Natural killer cell treated with Interleukin-12 subunit alpha and Interleukin-12 subunit beta and Interleukin-15 and Interleukin-18, amount 100 ng/mL, for 72 hours (primary cell): ENCODE measurements at places on chromosomes 2 and 18.
A peak's percentile ranks its signal among the peaks of the same experiment; 100 is the strongest.

GRCh38 chr2:144376460-144376859, 143.5 kb downstream of the ZEB2 start:
- no peak for DNase-seq

DNA sequence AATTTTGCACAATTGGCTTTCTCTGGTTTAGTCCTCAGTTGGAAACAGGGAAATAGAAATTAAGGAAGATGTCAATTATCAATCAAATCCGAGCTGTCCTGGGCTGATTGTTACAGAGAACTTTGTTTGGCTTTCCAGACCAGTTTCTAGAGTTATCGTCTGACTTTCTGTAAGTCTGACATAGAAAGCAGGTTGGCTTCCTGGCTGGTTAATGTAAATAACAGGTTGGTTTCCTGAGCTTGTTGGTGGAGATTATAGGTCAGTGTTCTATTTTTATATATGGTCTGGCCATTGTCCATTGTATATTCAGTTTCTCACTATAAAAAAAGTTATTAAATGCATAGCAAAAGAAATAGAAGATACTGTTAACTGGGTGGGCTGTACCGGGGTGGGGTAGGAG, 204.8 kb downstream of the MBD2 start:
- no peak for DNase-seq

GRCh38 chr18:77000527-77000926, 132.1 kb downstream of the MBP start:
- no peak for DNase-seq

DNA sequence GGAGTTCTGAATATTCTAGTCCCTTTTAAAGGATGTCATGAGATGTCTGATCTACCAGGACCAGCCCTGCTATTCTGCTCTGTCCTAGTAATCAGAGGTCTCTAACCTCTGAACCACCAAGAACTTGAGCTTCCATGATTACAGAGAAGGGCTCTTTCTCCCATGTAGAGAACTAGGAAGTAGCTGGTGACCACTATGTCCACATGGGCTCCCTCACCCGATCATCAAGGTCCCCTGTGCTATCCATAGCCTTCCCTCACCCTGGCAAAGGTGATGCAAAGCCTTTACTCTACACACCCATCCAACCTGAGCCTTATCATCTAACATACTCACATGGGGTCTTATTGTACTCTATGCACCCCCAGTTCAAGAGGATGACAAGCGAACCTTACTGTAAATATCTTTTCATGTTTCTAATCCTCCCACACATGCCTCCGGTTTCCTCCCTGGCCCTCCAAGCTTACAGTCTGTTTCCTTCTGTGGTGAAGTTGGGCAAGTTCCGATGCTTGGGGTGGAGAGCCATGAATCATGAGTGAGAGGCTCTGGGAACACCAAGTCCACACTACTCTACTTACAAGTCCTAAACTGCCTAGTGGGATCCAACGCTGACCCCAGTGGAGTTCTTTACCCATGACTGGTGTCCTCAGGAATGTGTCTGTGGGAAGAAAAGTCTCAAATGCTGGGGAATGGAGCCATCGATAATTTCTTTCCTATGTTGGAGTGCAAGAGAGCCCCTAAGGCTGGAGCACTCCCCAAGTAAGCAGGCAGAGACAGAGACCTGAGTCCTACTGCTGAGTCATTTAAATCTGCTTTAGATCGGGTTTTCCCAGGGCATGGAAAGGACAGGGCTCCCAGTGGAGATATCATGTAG, 73.3 kb upstream of the KLF7 start:
- DNase-seq: no peak

GRCh38 chr2:121173806-121174205, 111.2 kb downstream of the TFCP2L1 start:
- DNase-seq: no peak

GRCh38 chr2:17918789-17919188, 40.3 kb downstream of the KCNS3 start:
- DNase-seq: no peak

DNA sequence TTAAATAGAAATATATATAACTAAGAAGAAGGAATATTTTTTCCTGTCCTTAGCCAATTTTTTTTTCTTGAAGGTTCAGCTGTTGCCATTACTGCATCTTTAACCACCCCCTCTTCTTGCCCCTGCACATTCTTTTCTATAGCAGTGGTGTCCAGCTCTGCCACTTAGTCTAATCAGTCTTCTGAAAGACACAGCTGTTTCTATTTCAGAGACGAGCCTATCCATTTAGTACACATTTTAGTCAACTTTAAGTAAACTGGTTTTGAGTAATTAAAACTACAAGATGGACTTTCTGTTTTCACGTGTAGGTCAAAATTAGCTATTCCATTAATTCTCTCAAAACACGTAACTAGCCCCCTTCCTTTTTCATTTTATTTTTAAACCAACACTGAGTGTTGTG, 21.0 kb downstream of the SPOPL start:
- DNase-seq: no peak

- no peak for DNase-seq
Observed at GRCh38 chr2:58906081-58906645, 665.0 kb upstream of the FANCL start.

GRCh38 chr18:14945984-14946383, 198.0 kb downstream of the ANKRD30B start:
- DNase-seq: no peak

DNA sequence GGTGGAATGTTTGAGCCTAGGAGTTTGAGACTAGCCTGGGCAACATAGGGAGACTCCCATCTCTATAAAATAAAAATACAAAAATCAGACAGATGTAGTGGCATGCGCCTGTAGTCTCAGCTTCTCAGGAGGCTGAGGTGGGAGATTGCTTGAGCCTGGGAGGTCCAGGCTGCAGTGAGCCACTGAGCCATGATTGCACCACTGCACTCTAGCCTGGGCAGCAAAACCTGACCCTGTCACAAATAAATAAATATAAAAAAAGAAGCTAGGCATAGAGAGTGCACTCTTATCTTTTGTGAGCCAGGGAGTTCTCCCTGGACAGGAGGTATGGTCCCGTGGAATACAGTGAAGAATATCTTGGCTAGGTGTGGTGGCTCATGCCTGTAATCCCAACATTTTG, 11.0 kb upstream of the KYNU start:
- no peak for DNase-seq

DNA sequence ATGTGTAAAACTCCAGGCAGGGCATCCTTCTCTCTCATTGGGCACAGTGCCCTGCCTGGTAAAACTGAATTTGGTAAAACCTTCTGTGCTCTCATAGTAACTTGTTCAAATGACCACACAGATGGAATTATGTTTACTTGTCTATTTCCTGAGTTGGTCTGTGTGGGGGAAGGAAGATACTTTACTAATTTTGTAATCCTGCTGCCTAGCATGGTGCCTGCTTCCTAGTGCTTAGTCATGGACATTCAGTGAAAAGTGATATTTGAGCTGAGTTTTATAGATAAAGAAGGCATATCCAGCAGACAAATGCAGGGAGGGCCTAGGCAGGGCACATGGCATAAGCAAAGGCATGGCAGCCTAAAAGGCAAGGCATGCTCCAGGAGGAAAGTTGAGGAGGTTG, 199.4 kb downstream of the FSHR start:
- DNase-seq: no peak

DNA sequence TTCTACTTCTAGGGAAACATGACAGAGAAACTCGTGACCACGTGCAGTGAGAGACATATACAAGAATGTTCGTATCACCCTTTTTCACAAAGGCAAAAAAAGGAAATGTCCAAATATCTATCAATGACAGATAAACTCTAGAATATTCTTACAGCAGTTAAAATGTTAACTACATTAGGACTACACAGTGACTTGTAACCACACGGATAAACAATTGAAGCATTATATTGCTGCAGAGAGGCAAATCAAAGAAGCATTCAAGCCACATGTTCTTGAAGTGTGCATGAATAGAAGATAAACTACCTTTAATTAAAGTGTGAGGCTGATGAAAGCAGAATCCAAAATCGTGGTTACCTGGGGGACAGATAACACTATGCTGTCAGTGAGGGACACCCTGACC, 935.3 kb upstream of the KLHL29 start:
- no peak for DNase-seq

GRCh38 chr2:168495524-168495923, 39.5 kb downstream of the CERS6 start:
- no peak for DNase-seq

DNA sequence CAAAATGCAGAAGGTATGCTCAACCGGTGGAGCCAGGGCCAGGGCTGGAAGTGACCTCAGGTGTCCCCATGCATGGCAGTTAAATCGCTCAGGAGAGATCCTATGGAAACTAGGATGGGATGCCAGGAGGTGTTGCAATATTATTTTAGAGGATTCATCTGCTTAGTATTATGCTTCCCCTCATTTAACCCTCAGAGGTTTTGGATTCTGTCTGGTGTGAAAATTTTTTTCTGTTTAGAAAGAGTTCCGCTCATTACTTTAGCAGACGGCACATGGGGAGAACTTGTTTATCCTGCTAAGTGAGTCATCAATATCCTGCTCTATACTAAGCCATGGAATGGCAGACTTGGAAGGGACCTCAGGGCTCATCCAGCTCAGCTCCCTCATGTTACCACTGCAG, 42.5 kb downstream of the TRIB2 start:
- no peak for DNase-seq

GRCh38 chr2:195316486-195316885, 340.5 kb upstream of the SLC39A10 start:
- no peak for DNase-seq

- DNase-seq: no peak
Observed at GRCh38 chr2:83695530-83695929, 763.5 kb downstream of the SUCLG1 start.

- no peak for DNase-seq
Observed at GRCh38 chr2:8432706-8433336, 249.0 kb upstream of the ID2 start.

DNA sequence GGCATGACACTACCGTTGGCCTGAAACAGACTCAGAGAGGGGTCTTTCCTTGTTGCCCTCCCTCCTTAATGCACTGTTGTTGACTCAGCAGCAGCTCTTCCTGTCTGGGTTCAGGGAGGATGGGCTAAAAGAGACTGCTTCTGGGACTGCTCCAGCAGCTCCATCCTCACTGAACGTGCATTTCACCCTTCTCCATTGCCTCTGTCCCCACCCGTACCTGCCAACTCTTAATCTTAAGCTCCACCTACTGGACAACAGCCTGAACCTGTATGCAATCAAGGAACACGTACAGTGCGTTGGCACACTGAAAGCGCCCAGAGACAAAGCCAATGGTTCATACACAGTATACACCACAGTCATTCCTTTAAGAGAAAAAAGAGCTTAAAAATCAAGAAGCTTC, 230.8 kb upstream of the RAB6C start:
- no peak for DNase-seq

DNA sequence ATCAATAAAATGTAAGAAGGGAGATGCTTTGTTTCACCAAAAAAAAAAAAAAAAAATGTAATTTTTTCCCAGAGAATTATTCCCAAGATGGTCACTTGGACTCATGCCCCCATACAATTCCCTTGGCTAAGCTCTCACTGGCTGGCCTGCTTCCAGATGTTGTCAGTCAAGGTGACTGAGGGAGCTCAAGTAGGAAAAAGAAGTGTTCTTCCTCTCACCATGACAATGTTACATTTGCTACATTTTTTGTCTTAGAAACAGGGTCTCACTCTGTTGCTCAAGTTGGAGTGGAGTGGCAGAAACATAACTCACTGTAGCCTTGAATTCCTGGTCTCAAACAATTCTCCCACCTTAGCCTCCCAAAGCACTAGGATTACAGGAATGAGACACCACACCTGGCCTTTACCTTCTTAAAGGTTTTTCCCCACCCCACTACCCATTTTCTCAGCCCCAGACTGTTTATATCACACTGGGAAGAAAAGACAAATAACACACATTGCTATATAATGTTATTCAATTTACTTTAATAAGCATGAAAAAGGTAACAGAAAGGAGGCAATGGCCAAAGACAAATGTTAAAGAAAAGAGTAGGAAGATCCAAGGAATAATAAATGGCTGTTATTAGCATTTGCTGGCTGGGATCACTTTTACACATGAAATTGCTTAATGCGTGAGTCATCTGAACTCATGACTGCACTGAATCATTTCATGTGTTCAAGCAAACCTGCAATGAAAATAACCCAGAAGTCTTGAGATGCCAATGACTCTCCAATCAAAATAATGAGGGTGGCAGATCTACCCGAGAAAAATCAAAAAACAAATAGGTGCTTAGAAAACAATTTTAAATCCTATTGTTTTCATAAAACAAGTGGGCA, 45.2 kb downstream of the ACVR1 start:
- DNase-seq: no peak

GRCh38 chr2:24899361-24899910, 20.6 kb downstream of the ADCY3 start:
- no peak for DNase-seq

GRCh38 chr2:173968551-173968950, 3.4 kb upstream of the SP3 start:
- DNase-seq: no peak

DNA sequence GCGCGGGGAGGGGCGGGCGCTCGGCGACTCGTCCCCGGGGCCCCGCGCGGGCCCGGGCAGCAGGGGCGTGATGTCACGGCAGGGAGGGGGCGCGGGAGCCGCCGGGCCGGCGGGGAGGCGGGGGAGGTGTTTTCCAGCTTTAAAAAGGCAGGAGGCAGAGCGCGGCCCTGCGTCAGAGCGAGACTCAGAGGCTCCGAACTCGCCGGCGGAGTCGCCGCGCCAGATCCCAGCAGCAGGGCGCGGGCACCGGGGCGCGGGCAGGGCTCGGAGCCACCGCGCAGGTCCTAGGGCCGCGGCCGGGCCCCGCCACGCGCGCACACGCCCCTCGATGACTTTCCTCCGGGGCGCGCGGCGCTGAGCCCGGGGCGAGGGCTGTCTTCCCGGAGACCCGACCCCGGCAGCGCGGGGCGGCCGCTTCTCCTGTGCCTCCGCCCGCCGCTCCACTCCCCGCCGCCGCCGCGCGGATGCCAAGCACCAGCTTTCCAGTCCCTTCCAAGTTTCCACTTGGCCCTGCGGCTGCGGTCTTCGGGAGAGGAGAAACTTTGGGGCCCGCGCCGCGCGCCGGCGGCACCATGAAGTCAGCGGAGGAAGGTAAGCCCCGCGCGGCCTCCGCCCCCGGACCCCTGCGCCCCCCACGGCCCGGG, at the start of gene NFATC1:
TSS of gene NFATC1 (plus strand) at position 170 of the 644 bp plus-strand sequence. CDS start at position 465, 295 bp downstream.
- peak; percentile 72 for DNase-seq

DNA sequence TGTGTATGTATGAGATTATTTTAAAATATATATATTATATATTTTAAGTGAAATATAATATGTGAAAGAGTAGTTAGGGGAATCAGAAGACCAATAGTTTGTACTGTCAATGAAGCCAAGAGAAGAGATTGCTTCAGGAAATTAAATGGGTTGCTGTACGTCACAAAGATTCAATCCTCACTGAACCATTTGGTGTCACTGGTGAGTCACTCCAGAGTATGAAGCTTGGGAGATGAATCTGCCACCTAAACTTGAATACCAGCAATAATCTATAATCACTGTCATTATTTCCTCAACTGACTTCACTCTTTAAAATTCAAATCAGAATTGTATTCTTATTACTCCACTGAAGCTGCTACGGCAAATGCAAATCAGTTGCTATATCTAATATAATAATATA, 41.9 kb upstream of the SCN9A start:
- no peak for DNase-seq

- DNase-seq: no peak
Observed at GRCh38 chr2:118945881-118946280, 3.9 kb downstream of the MARCO start.

GRCh38 chr2:233690444-233690843, 2.2 kb upstream of the UGT1A6 start:
- DNase-seq: no peak

GRCh38 chr18:58069721-58070292, 25.8 kb downstream of the NEDD4L start:
- DNase-seq: no peak

- no peak for DNase-seq
Observed at GRCh38 chr2:26720322-26721114, 28.0 kb downstream of the KCNK3 start.
